Mesenchymal stem cell (in vitro differentiated cells and primary cell): ENCODE measurements at places on chromosomes 2 and 18.

DNA sequence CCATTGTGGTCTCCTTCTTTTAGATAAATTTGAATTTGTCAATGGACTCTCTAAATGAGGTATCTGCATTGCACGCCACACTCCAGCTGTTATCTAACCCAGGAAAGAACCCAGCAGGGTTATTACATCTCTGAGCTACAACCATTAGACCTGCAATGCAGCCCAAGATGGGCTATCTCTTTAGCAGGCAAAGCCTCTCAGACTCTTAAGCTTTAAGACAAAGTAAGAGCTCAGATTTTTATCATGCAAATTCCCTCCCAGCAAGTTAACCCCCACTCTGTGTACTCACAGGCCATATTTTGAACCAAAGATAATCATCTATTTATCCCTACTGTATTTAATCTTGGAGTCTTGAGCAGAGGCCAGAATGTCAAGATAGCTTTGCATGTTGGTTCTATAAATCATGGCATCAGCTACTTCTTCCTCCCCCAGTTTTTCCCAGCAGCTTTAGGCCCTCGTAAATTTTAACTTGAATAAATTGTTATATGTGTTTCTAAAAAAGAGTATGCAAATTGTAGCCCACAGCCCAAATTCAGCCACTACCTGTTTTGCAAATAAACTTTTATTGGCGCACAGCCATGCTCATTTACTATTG, 273.7 kb upstream of the PKDCC start:
- H3K27ac ChIP-seq, result no peak overlapping the region
- H3K36me3 ChIP-seq, result no peaks in the 10 kb centered on the region
- no peaks in the 10 kb centered on the region for H3K4me1 ChIP-seq
- DNase-seq, result no peak
- no peak overlapping the region for H3K4me3 ChIP-seq

GRCh38 chr2:206095536-206096332, 9.8 kb upstream of the INO80D start:
- H3K27me3 ChIP-seq, result no peaks in the 10 kb centered on the region
- H3K4me3 ChIP-seq, result no peak overlapping the region
- no peaks in the 10 kb centered on the region for H3K36me3 ChIP-seq
- no peak overlapping the region for H3K27ac ChIP-seq
- DNase-seq, result no peak
- H3K4me1 ChIP-seq, result peaks cover 2% of the 10 kb centered on the region

- no peak for DNase-seq
- H3K27me3 ChIP-seq, result no peaks in the 10 kb centered on the region
- H3K27ac ChIP-seq, result no peak overlapping the region
- peaks cover 2% of the 10 kb centered on the region for H3K36me3 ChIP-seq
These were observed 7.3 kb downstream of the DIS3L2 start for GRCh38 chr2:231968820-231969219.

DNA sequence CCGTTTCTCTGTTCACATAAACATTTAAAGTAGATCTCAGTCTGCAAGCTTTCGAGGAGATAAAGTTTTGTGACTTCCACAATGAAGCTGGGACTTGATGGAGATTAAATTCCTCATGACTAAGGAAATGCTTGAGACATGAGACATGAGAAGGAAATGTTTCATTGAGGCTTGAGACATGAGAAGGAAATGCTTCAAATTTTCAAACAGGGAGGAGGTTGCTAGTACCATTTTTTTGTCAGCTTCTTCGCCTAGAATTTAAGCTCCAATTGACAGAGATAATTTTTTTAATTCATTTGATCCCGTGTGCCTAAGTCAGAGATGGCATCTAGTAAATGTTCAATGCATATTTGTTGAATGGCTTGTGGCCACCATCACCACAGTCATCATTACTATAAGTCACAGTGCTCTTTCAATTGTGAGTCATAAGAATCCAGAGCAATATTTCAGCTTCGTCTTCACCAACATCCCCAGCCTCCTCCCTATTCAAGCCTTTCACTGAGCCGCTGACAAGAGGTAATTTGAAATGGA, 543 bp upstream of the MARCHF4 start:
- DNase-seq, result peak; percentile 87
- no peaks in the 10 kb centered on the region for H3K36me3 ChIP-seq
- peak overlapping the region; percentile 77 for H3K4me3 ChIP-seq
- peak overlapping the region; percentile 82 for H3K27ac ChIP-seq

DNA sequence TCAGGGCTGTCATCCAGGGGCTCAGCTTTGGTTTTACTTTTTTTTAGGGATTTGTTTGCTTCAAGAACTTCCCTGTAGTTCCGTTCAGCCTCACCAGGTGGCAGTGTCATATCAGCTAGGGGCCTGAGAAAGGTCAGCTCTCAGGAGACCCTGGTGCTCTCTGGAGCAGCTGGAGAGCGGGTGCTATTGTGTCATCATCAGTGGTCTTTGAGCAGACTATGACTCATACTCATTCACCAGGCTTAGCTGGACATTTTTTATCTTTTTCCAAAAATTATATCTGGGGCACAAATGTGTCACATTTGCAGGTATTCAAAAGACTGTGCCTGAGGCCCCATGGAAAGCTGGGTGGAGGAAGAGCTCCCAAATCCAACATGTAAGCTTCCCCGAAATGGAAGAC, 24.4 kb downstream of the ZNF892 start:
- no peaks in the 10 kb centered on the region for H3K36me3 ChIP-seq
- H3K4me3 ChIP-seq, result no peak overlapping the region
- no peaks in the 10 kb centered on the region for H3K4me1 ChIP-seq
- peak overlapping the region; percentile 35 for H3K27ac ChIP-seq

- no peaks in the 10 kb centered on the region for H3K27me3 ChIP-seq
- peak within 1 kb of the TSS; percentile 72 for H3K4me3 ChIP-seq
- no peak within 1 kb of the TSS for H3K27ac ChIP-seq
- H3K4me1 ChIP-seq, result peaks cover 2% of the 10 kb centered on the region
These were observed at the start of gene COLEC11 for GRCh38 chr2:3594493-3595281. Gene COLEC11, plus strand, starts transcription at chr2:3595112. Its CDS starts 9,229 bp downstream, at chr2:3604341.

- H3K4me1 ChIP-seq, result no peaks in the 10 kb centered on the region
- DNase-seq, result no peak
- no peaks in the 10 kb centered on the region for H3K27me3 ChIP-seq
These were observed 373.8 kb downstream of the LNPK start for GRCh38 chr2:175628243-175628642.

GRCh38 chr2:109421101-109421500, 192.7 kb downstream of the SEPTIN10 start:
- H3K4me1 ChIP-seq, result peaks cover 13% of the 10 kb centered on the region
- no peak for DNase-seq
- H3K36me3 ChIP-seq, result peaks cover 8% of the 10 kb centered on the region

GRCh38 chr2:159185401-159186130, 100.9 kb downstream of the WDSUB1 start:
- H3K36me3 ChIP-seq, result peaks cover 6% of the 10 kb centered on the region
- peaks cover 22% of the 10 kb centered on the region for H3K4me1 ChIP-seq
- no peaks in the 10 kb centered on the region for H3K27me3 ChIP-seq
- no peak overlapping the region for H3K4me3 ChIP-seq

DNA sequence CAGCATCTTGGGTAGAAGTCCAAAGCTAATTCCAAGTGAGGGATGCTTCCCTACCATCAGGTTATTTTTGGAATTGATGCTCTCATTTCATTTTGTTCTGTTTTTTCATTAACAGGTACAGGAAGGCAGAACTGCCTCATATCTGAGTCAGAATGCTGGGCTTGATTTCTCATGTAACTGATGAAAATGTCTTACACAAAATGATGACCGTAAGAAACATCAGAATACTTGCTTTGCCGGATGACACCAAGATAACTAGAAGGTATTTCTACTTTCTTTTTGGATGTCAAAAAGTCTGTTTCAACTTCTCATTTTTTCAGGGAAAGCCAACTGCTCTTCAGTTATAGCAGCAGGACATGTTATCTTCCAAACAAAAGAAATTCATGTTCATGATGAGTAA, 62.6 kb downstream of the ETAA1 start:
- no peaks in the 10 kb centered on the region for H3K27me3 ChIP-seq
- H3K27ac ChIP-seq, result no peak overlapping the region
- no peaks in the 10 kb centered on the region for H3K4me1 ChIP-seq
- DNase-seq, result no peak

- no peak for DNase-seq
- H3K27me3 ChIP-seq, result no peaks in the 10 kb centered on the region
- peaks cover 2% of the 10 kb centered on the region for H3K4me1 ChIP-seq
- H3K27ac ChIP-seq, result no peak overlapping the region
- H3K36me3 ChIP-seq, result no peaks in the 10 kb centered on the region
These were observed 5.4 kb upstream of the RNASEH1 start for GRCh38 chr2:3563521-3563976.

GRCh38 chr2:45844796-45845457, 193.5 kb downstream of the PRKCE start:
- no peaks in the 10 kb centered on the region for H3K27me3 ChIP-seq
- no peaks in the 10 kb centered on the region for H3K4me1 ChIP-seq
- H3K27ac ChIP-seq, result no peak overlapping the region

DNA sequence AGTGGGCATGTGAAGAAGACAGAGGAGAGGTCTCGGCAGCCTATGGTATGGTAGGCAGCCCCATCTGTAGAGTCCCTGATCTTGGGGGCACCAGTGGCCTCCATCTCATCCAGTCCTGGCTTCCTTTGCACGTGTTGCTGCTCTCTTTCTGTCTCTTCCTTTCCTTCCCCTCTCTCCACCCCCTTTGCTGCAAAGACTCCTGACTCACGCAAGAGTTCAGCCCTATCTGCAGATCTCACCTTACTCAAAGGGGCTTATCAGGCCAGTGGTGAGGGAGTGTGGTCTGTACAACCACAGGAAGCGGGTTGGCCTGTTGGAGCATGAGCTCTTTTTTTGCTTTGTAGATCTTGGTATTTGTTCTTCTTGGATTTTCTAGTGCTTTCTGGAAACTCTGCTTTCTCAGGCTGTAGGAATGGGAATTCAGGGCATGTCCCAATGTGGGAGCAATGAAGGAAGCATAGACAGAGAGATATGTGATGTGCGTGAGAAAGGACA, 14.6 kb upstream of the NT5DC4 start:
- no peak overlapping the region for H3K27ac ChIP-seq
- no peak overlapping the region for H3K4me3 ChIP-seq
- peak; percentile 58 for DNase-seq
- no peaks in the 10 kb centered on the region for H3K36me3 ChIP-seq

DNA sequence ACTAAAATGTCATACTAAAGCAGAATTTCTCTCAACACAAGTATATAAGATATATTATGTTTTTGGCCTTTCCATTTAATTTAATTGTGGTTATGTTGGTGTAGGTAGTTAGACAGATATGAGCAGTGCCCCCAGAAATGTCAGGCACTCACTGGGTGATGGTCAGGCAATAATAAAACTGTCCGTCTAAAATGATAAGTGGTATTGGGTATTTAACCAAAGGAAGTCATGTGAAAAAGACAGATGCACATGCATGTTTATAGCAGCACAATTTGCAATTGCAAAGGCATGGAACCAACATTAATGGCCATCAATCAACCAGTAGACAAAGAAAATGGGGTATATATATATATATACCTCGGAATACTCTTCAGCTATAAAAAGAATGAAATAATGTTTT, 936.6 kb upstream of the SLC39A10 start:
- H3K4me3 ChIP-seq, result no peak overlapping the region
- H3K36me3 ChIP-seq, result no peaks in the 10 kb centered on the region
- H3K27me3 ChIP-seq, result no peaks in the 10 kb centered on the region
- H3K27ac ChIP-seq, result no peak overlapping the region
- no peak for DNase-seq
- no peaks in the 10 kb centered on the region for H3K4me1 ChIP-seq

DNA sequence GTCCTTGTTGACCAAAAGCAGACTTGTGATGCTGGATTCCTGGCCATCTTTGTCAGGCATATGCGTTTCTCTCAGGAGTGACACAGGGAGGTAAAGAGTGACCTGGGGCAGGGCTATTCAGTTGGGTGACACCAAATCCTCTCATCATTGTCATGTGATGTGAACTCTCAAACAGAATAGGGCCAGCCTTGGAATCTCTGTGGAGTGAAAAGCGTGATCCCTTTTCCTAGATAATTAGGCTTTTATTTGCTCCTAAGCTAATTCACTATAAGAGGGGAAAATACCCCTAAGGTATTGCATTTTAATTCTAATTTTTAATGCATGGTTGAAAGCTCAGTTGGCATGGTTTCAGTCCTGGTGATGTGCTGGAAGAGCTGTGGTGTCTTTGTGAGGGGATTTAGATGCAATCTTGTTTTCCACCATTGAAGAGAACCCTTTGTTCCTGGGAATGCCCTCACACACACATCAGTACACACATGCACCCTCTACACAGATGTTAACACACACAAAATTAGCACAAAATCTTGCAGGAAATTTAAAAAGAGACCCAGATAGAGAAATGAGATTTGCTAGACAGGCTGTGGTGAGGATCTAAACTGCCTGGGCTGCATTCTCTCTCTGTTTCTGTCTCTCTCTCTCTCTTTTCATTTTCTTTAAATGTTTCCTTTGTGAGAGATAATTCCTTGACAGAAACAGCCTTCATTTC, 349.9 kb downstream of the TSN start:
- peaks cover 8% of the 10 kb centered on the region for H3K27me3 ChIP-seq
- H3K36me3 ChIP-seq, result no peaks in the 10 kb centered on the region
- no peaks in the 10 kb centered on the region for H3K4me1 ChIP-seq
- H3K27ac ChIP-seq, result no peak overlapping the region
- no peak overlapping the region for H3K4me3 ChIP-seq

DNA sequence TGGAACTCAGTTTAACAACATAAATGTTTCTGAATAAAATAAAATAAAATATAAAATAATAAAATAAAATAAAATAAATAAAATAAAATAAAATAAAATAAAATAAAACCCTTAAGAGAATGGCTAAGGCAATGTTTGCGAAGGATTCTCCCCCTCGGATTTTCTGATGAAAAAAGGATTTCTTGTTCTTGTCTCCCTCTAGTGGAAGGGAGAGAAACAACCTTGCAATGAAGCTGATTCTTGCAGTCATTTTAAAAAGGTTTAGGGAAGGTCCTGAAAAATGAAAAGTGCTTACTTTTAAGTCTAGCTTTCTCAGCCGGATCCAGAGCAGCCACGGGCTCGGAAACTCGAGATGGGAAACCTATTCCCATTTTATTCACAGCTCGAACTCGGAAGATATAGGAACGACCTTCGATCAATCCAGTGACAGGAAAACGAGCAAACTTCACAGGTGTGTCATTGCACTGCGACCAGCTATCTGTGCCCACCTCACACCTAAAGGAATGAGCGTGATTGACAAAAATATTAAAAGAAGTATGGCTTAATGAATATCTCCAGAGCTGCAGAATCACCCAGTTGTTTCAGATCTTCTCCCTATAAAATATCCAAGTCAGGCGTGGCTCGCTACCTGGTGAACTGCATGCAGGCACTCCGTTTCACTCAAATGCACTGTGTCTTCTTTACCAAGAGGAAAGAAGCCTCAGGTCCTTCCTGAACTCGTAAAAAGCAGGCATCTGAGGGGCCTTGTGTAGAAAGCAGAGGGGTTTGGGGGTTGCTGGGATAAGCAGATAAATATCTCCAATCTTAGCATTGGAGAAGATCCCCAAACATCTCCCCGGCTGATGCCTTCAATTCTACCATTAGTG, 68.1 kb downstream of the MYOM1 start:
- no peak overlapping the region for H3K4me3 ChIP-seq
- H3K36me3 ChIP-seq, result no peaks in the 10 kb centered on the region
- peak; percentile 48 for DNase-seq
- peaks cover 2% of the 10 kb centered on the region for H3K4me1 ChIP-seq
- H3K27me3 ChIP-seq, result peaks cover 12% of the 10 kb centered on the region

GRCh38 chr2:13968811-13969210, 663.7 kb upstream of the LRATD1 start:
- H3K4me1 ChIP-seq, result no peaks in the 10 kb centered on the region
- no peak for DNase-seq
- no peak overlapping the region for H3K27ac ChIP-seq
- no peak overlapping the region for H3K4me3 ChIP-seq
- no peaks in the 10 kb centered on the region for H3K27me3 ChIP-seq
- H3K36me3 ChIP-seq, result no peaks in the 10 kb centered on the region

GRCh38 chr2:172204309-172204708, 101.6 kb upstream of the DLX2 start:
- H3K4me1 ChIP-seq, result peaks cover 6% of the 10 kb centered on the region
- H3K27ac ChIP-seq, result no peak overlapping the region
- peak; percentile 18 for DNase-seq
- no peaks in the 10 kb centered on the region for H3K36me3 ChIP-seq
